CD4-positive, alpha-beta memory T cell (primary cell): ENCODE measurements at places on chromosomes 5 and 9.

GRCh38 chr9:128310461-128310860 lies 11.8 kb downstream of the TRUB2 start:
- DNase-seq = no peak

DNA sequence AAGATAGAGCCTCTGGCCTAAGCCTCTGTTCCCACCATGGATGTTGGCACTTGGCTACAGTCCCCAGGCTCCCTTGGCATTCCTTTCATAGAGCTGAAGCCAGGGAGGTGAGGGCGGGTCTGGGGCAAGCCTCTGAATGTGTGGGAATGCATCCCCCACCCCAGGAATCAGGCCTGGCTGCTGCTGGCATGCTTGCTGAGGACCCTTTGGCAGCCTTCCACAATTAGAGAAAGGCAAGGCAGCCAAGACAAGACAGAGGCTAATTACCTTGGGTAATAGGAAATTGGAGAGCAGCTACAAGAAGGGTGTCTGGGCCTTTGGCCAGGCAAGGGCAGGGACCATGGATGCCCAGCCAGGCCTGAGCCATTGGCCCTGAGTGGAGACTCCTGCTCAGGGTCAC lies 204.4 kb upstream of the TRIM32 start:
- DNase-seq = no peak

GRCh38 chr9:127809002-127809539 lies 6.4 kb downstream of the FPGS start:
- DNase-seq = no peak

DNA sequence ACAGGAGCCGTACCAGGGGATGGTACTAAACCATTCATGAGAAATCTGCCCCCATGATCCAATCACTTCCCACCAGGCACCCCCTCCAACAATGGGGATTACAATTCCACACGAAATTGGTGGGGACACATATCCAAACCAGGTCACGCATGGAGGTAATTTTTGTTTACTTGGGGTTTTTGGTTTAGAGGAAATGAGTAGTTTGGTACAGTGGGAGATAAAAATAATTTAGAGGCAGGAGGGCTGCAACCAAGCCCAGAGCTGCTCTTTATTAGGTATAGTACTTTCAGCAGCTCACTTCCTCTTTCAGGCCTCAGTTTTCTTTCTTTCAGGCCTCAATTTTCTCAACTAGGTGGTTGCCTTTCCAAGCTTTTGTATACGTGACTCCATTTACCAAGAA lies 23.2 kb downstream of the PRUNE2 start:
- DNase-seq = no peak

DNA sequence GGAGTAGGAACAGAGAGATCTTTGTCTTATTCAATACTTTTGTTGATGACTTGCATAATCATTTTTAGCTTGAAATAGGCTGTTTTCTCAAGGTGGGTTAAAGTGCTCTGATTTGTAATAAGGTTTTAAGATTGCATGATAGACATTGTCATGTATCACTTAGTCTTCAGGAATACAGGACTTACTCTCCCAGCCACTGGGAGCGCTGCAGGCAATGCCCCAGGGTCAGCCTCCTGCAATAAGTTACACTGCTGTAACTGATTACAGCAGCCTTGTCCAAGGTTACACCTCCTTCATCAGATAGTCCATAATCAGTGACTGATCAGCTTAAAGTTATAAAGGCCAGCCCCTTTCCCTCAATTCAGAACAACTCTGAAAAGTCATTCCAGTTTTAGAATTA lies 218.6 kb downstream of the ESM1 start:
- no peak for DNase-seq

- no peak for DNase-seq
Observed at GRCh38 chr9:69637817-69638200, 34.4 kb downstream of the APBA1 start.

DNA sequence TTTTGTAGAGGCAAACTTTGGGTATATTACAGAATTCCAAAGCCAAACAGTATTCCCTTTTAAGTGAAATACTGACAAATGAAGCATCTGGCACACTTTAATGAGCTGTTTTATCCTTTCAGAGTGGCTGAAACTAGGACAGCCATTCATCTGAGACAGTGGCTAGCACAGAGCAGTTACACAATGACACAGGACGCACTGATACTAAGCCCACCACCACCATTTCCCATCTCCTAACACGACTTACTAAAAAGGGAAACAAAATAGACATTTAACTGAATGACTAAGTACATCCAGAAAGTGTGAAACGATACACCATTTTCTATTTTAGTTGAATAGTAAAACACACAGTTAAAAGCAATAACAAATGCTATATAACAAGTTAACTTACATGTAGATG lies 120.4 kb upstream of the RETREG1 start:
- no peak for DNase-seq

GRCh38 chr5:83955916-83956315 lies 235.3 kb upstream of the HAPLN1 start:
- no peak for DNase-seq

DNA sequence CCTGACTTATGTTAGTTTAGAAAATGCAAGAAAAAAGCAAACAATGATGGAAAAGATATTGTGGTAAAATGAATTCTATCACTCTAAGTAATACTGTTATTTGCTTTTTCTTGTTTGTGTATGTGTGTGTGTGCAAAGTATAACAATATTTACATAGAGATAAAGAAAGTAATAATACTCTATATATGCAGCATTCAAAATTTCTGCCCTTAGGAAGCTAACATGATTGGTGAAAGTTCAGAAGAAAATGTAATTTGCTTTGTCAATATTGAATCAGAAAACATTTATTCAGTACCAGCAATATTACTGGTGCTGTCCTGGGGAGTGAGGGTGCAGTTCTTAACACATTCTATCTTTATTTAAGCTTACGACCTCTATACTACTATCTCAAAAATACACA lies 12.9 kb upstream of the PRDM9 start:
- no peak for DNase-seq

DNA sequence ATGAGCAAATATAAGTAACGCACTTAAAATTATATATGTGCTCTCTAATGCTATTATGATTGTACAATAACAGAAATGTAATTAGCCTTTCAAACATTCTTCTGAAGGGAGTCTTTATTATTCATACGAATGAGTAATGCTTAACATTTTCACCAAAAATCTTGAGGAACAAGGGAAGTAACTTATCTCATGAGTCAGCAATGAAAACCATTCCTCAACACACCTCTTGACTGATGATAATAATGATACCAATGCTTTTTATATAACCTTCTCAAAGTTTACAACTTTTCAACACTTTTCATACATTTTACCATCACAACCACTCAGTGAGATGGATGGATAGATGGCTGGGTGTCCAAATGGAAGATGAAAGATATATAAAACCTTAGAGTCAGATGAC lies 369.3 kb downstream of the BNC2 start:
- DNase-seq = no peak

GRCh38 chr5:41754857-41755256 lies 115.4 kb downstream of the OXCT1 start:
- DNase-seq = no peak

DNA sequence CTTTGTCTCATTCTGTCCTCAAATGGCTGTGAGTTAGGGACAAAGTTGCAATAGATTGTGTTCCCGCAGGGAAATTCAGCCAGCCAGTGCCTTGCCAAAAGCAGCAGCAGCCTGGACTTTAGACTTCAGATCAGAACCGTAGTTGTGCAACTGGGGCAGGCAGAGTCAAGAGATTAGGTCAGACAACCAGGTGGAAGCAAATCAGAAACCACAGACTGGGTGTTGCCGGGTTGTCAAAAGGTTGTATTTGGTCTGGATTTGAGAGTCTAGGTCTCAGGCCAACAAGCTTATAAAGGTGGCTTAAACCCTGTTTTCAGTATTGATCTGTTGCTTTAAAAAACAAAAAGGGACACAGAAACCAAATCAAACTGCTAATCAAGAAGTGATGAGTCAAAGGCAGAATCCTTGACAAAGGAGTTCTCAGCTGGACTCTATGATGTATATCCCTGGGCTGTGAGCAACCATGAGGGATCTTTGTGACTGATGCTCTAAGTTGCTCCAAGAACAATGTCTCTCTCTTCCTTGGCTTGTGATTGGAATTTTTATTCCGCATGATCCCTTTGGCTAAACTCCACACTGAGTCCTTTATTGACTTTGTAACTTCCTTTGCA lies 20.9 kb downstream of the RFK start:
- DNase-seq = no peak

- no peak for DNase-seq
Observed at GRCh38 chr9:126058011-126058531, 268.6 kb upstream of the MVB12B start.

DNA sequence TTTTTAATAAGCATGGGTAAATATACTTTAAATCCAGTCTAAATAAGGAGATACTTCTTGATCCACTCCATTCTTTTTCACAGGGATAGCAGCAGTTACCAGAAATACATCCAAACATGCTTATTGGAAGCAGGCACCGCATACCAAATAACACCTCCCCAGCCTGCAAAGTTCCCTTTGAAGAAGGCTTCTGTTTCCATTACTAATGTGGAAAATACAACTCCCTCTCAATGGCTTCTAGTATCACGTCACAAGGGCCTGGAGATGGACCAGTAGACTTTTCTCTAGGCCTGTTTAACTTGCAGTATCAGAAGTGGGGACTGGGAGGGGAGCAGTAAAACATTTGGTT lies 20.8 kb downstream of the TMEM245 start:
- no peak for DNase-seq

- DNase-seq = no peak
Observed at GRCh38 chr5:174837919-174838902, 113.8 kb downstream of the MSX2 start.

DNA sequence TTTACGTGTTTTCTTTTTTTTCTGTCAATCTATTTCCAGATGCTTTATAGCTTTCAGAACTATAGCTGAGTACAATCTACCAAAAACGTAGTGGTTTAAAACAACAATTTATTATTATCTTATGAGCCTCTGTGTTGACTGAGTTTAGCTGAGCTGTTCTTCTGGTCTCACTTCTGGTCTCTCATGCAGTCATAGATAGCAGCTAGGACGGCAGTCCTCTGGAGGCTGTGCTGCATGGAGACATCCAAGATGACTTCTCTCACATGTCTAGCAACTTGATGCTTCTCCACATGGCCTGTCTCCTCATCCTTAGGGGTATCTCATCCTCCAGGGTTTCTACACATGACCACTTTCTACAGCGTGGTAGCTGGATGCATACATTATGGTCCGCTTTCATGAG lies 22.0 kb upstream of the RAD23B start:
- no peak for DNase-seq

DNA sequence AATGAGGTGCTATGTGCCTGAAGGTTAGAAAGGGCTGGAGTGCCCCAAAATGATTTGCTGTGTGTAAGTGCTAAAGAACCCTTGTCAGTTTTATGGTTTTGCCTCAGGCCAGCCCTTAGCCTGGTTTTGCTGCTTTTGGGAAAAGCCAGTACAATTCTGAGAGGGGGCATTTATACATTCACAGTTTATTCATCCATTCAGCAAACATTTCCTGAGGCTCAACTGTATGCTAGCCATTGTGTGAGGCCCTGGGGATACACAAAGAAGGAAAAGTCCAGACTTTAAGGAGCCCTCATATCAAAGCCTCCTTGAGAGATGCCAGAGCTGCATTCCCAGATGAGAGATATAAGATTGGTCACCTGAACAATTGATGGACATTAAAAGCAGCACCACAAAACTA lies 115.2 kb upstream of the PLCXD3 start:
- DNase-seq = no peak

DNA sequence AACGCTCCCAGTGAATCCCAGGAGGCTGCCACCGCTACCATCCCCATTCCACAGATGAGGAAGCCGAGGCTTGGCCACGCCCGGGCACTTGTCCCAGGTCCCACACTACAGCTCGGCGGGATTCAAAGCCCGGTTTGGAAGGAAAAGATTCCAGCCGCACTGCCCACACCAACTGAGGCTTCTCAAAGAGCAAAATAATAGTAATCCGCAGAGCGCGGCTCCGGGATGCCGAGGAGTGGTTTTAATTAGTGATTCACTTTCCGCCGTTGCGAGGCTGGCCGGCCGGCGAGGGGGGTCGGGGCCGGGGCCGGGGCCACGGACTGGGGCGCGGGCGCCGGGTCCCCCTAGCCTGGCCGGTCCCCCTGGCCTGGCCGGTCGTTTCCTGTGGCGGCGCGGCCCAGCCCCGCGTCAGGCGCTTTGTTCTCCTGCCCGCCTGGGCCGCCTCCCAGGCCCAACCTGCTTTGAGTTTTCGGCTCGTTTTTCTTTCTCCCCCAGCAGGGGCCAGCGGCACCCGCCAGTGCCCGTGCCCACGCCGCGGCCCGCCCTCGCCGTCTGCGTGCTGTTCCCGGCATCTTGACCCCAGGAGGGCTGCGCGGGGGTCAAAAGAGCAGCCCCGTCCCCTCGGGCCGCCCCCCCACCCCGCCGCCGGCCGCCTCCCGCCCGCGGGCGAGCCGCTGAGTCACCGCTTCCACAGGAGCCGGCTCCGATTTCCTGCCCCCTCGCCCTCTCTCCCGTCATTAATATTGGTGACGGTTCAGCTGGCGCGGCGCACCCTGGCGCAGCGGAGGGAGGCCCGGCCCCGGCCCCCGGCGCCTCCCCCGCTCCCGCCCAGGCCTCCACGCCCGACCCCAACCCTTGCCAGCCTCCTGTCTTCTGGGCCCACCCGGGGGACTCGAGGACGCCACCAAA lies 31.2 kb downstream of the FGF18 start:
- DNase-seq = no peak

DNA sequence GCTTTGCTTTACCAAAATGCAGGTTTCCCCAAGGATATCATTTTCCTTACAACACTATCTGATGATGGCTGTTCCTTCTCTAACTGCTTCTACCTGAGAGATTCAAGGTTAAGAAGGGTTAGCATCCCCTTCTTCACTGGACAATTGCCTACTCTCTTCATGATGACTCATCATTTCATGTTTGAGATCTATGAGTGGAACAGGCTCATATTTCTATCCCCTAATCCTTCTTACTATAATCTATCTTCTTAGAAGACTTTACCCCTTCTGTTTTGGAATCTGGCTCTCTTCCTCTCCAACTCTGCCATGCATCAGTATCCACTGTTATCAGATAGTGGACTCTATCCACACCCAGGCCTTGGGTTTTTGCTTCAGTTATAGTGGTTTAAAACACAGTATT lies 54.3 kb downstream of the NR3C1 start:
- no peak for DNase-seq

- no peak for DNase-seq
Observed at GRCh38 chr5:10244342-10244944, 5.2 kb downstream of the ATPSCKMT start.

GRCh38 chr9:119873877-119874276 lies 504.6 kb upstream of the BRINP1 start:
- no peak for DNase-seq

- no peak for DNase-seq
Observed at GRCh38 chr5:150763023-150763769, 4.4 kb upstream of the DCTN4 start.

- no peak for DNase-seq
Observed at GRCh38 chr9:20662156-20662555, 21.9 kb upstream of the FOCAD start.

- DNase-seq = no peak
Observed at GRCh38 chr5:113152380-113152740, 175.8 kb downstream of the DCP2 start.

- DNase-seq = no peak
Observed at GRCh38 chr5:60339691-60340201, 360.2 kb downstream of the DEPDC1B start.
